ENCODE measurements at places on chromosomes 4 and X.

DNA sequence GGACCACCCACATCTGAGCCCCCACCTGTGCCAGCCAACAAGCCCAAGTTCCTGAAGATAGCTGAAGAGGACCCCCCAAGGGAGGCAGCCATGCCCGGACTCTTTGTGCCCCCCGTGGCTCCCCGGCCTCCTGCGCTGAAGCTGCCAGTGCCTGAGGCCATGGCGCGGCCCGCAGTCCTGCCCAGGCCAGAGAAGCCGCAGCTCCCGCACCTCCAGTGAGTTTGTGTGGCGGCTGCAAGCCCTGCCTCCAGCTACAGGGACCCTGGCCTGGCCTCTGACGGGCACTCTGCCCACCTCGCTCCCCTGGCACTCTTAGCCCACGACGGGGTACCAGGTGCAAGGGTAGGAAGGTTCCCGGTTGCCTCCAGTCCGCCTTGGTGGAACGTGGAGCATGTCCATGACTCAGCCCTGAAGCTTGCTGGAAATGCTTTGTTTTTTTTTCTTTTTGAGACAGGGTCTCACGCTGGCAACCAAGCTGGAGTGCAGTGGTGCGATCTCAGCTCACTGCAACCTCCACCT is 13.7 kb upstream of the ADD1 start:
- DNase-seq: no peak

DNA sequence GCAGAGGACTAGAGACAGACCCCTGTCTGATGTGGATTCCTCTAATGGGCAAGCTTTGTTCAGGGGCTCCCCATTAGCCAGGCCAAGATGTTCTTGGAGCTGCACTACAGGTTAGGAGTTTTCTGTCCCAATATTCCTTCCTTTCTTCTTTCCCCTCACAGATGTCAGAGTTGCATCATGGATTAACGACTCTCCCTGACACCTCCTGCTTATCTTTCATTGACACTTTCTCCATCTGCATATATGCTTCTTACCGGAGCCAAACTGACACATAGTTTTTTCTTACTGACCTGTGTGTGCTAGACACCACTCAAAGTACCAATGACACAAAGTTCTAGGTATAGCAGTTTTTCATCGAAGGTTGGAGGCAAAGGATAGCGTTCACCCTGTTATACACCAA is 228.6 kb upstream of the HCCS start:
- no peak for DNase-seq

- DNase-seq: no peak
Observed at GRCh38 chr4:85642356-85643100, 167.6 kb downstream of the ARHGAP24 start.

DNA sequence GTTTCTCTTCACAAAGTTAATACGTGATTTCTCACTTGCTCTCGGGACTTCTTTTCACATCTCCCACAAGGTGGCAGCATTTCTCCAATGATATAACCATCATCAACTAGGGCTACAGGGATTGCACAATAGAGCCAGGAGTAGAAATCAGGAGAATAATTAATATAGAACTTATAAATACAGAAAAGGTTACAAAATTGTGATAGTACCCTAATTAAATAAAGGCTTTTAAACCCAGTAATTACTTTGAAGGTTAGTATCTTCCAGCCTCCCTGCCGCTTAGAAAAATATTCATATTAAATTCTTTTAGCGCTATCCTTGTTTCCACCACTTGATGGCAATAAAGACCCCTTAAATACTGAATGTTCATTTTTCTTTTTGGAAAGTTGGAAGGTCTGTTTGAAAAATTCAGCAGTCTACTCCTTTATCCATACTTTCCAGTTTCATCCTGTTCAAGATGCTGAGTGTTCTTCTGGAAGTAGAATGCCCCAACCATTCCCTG is 65.8 kb downstream of the RASGEF1B start:
- no peak for DNase-seq

GRCh38 chrX:53288189-53288588 is 6.8 kb upstream of the IQSEC2 start:
- DNase-seq: no peak

GRCh38 chr4:2092669-2093053 is 33.5 kb downstream of the NAT8L start:
- DNase-seq: no peak

Data from cerebellar nuclear complex (tissue), 1 donor.